ENCODE measurements at places on chromosomes 4 and X.

DNA sequence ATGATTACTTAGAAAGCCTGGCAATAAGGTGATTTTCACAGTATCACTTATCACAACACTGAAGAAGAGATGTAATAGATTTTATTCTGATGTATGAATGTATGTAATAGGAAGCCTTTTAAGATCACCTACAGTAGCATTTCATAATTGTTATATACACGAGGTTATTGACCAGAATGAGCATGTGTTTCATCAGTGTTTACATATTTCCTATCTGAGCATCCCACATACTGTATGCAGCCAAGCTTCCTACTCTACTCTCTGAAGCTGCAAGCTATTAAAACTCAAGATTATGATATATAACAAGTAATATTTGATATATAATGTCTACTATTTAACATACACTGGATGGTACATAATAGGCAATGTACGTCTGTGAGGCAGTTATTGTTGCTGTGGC is 190.9 kb upstream of the S100G start:
- DNase-seq = no peak

DNA sequence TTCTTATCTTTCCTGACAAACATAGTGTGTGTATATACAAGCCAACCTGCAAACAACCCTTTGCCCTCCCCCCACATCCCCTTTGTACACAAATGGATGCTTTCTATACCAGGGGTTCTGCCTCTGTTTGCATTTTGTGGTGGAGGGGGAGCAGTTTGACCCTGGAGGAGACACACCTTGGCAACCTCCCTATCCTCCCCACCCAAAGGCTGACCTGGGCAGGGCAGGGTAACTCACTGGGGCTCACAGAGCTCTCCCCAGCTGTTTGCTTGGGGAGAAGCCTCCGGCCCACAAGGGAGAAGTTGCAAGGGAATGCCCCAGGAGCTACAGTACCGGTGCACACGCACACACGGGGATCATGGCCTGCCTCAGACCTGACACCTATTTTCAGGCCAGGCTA is 372.6 kb downstream of the BCOR start:
- DNase-seq = no peak

GRCh38 chr4:10460313-10461047 is 3.3 kb upstream of the ZNF518B start:
- no peak for DNase-seq

- DNase-seq = no peak
Measured at GRCh38 chrX:127877318-127877717, 174.9 kb downstream of the ACTRT1 start.

GRCh38 chrX:12269484-12269883 is 131.2 kb downstream of the FRMPD4 start:
- no peak for DNase-seq

GRCh38 chr4:4549534-4549933 is 7.7 kb upstream of the STX18 start:
- DNase-seq = no peak

- DNase-seq = peak; percentile 45
Measured at GRCh38 chr4:76896614-76897535, 1.1 kb downstream of the SOWAHB start.

GRCh38 chrX:15877380-15877779 is 22.8 kb upstream of the AP1S2 start:
- no peak for DNase-seq

GRCh38 chr4:121728066-121728465 is 31.3 kb upstream of the ANXA5 start:
- no peak for DNase-seq

GRCh38 chrX:42955349-42955748 is 177.4 kb upstream of the PPP1R2C start:
- no peak for DNase-seq

DNA sequence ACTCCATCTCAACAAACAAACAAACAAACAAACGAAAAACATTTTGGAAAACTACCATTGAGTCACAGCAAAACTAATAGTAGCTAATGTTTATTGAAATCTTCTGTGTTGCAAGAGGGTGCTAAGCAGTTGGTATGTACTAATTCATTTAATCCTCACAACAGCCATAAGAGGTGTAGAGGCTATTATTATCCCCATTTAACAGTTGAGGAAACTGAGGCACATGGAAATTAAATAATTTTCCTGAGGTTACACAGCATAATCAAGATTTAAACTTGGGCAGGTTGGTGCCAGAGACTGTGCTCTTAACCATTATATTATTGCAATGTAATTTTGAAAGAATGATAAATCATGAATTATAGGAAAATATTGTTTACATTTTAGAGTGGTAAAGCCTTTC is 17.5 kb upstream of the RHOH start:
- no peak for DNase-seq

DNA sequence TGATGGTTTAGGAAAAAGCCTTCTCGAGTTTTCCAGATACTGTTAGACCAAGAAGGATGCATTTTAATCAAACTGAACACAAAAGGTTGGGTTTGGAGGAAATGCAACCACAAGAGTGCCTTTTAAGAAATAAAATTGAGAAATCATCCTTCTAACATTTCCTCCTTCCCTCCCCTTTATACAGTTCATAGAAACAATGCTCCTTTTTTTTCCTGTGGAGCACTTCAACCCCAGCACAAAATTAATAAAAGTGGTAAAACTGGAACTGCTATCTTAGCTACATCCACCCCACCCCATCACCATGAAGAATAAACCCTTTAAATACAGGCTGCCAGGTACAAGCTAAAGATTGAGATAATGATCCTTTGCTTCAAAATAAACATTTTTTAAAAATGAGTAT is 211.1 kb downstream of the RELL1 start:
- no peak for DNase-seq

GRCh38 chr4:80138551-80139538 is 58.5 kb upstream of the PRDM8 start:
- peak; percentile 36 for DNase-seq

DNA sequence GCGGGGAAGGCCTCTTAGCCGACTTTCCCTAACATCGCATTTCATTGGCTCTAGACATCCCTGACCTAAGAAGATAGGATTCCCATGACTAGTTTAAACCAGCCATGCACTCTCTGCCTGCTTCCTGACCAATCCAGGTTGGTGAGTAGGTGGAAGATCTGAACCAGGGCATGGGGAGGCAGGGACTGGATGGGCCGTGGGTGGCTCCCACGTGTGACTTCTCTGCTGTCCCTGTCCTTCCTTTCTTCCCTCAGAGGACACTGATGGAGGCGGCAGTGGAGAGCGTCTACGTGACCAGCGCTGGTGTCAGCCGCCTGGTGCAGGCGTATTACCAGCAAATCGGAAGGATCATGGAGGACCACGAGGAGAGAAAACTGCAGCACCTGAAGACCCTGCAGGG is 90.7 kb downstream of the EVC start:
- DNase-seq = no peak

- no peak for DNase-seq
Measured at GRCh38 chrX:16920075-16920474, 26.4 kb upstream of the REPS2 start.

GRCh38 chr4:153652051-153652784 is 31.9 kb upstream of the TLR2 start:
- no peak for DNase-seq

DNA sequence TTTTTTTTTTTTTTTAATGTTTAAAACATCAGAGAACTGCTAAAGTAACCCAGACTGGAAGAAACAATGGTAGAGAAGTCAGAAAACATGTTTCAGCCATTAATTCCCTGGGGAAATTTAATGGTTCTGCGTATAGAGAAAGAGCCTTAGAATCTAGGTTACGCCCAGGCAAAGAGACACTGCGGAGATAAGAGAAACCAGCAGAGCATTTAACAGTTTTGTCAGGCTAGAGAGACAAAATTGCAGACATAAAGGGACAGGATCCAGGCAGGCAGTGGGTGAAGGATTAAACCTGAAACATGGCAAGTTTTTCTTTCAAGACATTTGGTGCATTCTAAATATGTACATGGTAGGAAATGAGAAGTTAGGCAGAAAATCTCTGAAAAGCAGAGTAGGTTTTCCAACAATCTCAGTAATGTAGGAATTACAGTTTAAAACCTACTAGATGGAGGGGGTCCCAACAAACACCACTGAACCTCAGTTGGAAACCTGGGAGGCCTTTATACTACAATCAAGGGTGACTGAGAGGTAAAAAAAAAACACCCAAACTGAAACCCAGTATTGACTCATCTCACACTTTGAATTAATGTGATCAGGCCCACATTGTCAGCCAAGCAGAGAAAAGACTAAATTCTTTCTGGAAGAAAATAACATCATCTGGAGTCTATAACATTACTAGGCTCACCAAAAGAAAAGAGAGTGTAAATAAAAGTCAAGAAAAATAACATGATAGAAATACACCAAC is 254.2 kb upstream of the NWD2 start:
- DNase-seq = no peak

DNA sequence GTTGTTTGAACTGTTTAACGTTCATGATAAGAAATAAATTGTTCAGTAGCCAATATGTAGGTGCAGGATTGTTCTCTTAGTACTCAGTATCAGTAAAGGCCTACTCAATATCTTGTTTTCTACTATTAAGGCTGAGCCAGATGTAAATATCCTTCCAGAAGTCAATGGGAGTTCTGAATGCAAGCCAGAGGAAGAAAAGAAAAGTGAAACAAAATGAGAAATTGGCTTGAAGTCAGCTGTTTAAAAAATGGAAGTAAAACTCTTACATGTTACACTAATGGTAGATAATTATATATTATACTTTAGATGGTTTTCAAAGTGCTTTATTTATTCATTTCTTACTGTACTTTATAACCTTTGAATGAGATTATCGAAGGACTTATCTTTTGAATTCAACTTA is 1417.9 kb downstream of the ADGRL3 start:
- DNase-seq = no peak

DNA sequence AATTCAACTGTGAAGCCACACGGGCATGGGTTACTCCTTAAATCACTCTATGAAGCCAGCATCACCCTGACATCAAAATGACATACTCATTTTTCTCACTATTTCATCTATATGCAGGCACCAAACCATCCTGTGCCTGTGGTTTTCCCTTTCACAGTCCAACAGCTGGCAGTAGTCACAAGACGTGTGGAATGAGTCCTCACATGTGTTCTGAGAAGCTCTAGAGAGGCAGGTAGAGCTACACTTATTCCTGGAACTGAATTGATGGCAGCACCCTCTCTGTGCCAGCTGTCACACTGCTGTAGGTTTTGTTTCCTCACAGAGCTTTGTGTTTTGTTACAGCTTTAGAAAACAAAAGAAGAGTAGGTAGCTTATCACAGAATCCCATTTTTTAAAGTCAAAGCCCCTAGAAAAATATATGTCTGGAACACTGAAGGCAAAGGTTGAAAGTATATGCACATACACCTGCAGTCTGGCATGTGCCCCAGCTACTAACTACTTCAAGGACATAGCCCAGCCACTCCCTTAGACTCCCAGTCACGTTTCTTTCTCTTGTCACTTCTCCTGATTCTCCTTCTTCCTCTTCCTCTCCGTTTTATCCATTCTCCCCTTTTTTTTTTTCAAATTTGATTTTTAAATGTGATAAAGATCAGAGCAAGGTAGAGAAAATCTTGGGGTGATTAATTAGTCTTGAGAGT is 107.1 kb downstream of the ANXA10 start:
- DNase-seq = no peak

DNA sequence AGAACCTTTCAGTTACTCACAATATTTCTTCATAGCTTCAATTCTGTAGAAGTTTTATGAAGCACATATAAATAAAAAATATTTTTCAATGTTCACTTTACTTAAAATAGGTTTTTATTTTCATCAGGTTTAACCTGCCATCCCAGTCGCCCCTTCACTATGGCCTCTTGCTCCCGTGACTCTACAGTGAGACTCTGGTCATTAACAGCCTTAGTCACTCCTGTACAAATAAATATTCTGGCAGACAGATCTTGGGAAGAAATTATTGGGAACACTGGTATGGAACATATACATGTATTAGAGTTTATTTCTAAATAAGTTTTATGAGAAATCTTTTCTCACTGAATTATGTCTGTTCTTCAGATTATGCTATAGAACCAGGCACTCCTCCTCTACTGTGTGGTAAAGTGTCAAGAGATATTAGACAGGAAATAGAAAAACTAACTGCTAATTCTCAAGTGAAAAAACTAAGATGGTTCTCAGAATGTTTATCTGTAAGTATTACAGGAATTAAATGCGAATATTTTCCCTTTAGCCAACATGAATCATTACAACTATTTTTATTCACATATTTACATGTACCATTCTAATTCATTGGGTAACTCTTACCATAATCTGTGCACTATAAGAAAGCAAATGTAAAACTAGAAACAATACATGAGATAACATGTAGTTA is 45.6 kb downstream of the SPATA4 start:
- DNase-seq = no peak

- no peak for DNase-seq
Measured at GRCh38 chrX:24019448-24019847, 7.5 kb downstream of the KLHL15 start.

DNA sequence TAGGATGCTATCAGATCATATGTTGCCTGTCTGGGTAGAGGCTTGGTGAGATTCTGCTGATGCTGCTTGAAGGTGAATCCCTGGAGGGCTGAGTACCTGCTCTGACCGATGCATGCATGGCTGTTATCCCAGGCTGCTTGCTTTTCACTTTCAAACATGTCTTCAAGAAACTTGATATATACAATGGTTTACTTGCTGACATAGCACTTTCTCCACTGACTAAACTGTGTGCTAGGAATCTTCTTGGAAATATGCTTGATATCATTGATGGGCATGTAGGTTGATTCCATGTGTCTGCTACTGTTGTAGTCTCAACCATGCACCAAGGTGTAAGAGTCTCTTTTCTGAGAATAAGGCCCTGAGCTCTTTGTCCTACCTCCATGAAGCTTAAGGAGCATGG is 79.6 kb upstream of the WDR1 start:
- DNase-seq = no peak

DNA sequence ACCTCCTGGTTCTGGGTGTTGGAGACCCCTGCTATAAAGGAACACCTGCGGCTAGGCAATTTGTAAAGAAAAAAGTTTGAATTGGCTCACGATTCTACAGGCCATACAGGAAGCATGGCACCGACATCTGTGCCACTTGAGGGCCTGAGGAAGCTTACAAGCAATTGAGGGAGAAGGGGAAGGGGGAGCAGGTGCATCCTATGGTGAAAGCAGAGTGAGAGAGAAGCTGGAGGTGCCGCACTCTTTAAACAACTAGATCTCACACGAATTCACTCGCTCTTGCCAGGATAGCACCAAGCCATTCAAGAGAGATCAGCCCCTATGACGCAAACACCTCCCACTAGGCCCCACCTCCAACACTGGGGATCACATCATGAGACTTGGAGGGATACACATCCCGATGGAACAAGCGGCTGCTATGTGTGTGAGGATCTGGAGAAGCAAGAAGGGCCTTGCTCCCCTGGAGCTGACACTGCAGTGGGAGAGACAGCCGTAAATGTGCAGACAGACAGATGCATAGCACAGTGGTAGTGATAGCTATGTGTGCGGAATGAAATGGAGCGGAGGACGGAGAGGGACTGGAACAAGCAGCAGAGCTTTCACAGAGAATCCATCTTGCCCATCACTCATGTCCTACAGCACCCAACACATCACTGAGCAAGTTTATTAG is 60.7 kb upstream of the HELT start:
- no peak for DNase-seq

GRCh38 chrX:54193085-54193821 is 10.2 kb upstream of the FAM120C start:
- no peak for DNase-seq
